ENCODE measurements at places on chromosomes 1 and 21.

DNA sequence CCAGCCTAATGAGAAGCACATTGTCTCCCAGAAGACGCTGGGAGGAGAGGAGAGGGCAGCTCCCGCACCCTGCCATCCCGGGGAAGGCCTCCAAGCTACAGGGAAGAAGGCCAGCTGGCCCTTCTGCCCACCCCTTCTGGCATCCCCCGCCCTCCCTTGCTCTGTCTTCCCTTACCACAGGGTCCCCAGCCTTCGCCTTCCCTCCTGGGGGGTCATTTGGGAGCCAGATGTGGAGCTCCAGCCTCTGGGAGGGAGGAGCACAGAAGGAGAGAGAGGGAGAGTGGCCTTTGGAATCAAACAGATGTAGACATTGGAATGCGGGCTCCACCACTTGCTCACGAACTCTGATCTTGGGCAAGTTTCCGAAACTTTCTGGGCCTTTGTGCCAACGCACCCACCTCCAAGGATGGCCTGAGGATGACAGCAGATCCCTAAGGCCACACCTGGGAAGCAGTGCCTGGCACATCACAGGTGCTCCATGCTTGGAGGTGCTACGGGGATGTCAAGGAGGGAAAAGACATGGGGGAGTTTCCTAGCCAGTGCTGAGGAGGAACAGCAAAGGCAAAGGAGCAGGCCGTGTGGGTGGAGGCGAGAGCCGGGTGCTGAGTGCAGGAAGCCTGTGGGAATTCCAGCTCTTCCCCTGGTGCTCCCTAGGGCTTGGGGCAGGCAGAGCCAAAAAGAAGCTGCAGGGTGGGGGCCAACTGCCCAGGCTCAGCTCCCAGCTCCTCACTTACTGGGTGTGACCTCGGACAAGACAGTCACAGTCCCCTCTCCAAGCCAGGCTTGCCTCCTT lies 23.1 kb upstream of the RSPO1 start:
- DNase-seq: no peak

DNA sequence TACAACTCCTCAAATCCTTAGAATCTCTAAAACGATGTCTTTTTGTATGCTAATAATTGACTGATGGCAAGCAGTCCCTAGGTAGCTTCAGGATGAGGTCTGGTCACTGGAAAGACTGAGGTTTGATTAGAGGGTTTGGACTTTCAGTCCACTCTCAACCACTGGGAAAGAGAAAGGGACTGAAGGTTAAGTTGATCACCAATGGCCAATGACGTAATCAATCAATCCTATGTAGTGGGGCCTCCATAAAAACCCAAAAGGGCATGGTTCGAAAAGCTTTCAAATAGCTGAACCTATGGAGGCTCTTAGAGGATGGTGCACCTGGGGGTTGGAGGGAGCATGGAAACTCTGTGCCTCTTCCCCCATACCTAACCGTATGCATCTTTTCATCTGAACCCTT lies 39.6 kb upstream of the DNASE2B start:
- no peak for DNase-seq

DNA sequence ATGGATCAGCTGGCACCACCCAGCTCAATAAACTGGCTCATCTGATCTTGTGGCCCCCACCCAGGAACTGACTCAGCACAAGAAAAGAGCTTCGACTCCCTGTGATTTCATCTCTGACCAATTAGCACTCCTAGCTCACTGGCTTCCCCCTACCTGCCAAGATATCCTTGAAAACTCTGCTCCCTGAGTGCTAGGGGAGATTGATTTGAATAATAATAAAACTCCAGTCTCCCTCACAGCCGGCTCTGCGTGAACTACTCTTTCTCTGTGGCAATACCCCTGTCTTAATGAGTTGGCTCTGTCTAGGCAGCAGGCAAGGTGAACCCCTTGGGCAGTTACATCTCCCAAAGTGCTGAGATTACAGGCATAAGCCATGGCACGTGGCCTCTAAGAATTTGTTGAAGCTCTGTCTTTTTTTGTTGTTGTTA lies 11.8 kb upstream of the RHBDL2 start:
- DNase-seq: no peak

DNA sequence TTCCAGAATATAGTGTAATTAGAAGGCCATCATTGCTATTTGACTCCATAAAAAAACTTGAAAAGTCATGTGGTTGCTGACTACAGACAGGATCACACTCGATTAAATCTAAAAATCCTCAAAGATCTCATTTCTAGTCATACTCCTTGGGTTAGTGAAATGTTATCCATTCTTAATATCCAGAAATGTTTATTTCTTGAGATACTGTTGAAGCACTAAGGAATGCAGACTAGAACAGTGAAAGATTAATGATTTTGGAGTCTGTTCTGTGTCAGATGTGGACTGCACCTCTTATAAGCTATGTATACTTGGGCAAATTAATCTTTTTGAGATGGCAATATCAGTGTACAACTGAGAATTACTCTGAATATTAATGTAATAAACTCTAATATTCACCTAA lies 65.1 kb downstream of the ADSS2 start:
- DNase-seq: no peak

- no peak for DNase-seq
Observed at GRCh38 chr1:201007481-201007880, 16.0 kb downstream of the KIF21B start.

GRCh38 chr1:211632808-211633523 lies 42.5 kb downstream of the NEK2 start:
- peak; percentile 13 for DNase-seq

GRCh38 chr21:36732761-36733160 lies 33.8 kb downstream of the SIM2 start:
- no peak for DNase-seq

Measured in C1 segment of cervical spinal cord (tissue), 14 donors.